ENCODE measurements at places on chromosomes 1 and 21. TPM values are rescaled to one million over a fixed set of nuclear protein-coding genes. Genes with fewer than 3 reads are reported as not detected.
A peak's percentile ranks its signal among the peaks of the same experiment; 100 is the strongest.

LCE2A gene
- polyA plus RNA-seq = not detected

DNA sequence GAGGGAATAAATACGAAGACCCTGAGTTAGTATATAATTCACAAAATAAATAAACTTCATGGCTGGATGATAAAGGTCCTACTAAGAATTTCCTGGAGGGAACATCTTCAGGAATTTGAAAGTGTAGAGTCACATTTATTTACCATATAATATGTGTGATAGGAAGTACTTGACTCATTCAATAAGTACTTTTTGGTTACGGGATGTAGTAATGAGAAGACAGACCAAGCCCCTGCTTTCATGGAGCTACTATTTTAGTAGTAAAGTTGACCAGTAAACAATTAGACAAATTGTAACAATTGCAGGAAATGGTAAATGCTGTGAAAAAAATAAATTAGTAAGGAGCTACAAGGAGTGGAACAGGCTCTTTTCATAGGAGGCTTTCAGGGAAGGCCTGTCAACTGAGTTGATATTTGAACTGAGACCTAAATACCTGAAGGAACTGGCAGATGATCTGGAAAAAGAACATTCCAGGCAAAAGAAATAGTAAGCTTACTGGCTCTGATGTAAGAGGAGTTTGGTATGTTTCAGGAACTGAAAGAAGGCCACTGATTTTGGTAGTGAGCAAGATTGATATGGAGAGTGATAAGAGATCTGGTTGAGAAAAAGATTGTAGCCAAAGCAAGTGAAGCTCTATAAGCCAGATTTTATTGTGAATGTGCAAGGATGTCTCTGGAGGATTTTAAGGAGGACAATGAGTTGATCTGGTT lies 36.2 kb downstream of the CAMSAP2 start:
- DNase-seq = no peak

RIMKLA gene
- 0.70 TPM for polyA plus RNA-seq

DNA sequence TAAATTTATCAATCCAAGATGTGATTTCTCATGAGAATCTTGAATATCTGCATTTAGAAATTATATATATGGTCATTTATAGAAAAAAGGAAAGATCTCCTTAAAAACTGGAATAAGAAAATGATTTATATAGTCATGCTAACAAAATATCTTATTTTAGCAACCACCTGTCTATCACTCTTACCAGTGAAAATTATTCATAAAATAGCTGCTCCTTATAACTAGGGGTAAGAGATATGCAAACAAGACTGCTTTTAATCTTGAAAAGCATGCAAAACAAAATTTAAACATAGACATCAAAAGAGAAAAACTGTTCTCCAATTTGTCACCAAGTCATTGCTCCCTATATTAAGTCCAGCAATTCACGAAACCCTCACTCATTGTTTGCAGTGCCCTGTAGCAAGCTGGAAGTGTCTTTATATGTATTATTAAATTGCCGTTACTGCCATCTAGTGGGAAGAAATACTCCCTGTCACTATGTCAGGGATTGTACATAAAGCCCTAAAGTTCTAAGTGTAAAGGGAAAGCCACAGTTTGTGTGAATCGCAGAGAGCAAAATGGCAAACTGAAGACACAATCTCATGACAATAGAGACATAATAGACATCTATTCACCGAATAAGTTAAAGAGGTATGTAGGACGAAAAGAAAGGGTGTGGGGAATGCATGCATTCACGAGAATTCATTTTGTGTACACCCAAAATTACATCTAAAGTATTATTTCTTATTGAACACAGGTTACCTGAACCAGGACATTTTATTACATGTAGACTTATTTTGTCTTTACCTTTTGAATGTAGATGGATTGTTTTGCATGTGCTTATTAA lies 600.5 kb downstream of the USP25 start:
- DNase-seq = peak; percentile 71

- no peak for DNase-seq
Measured at GRCh38 chr1:76585980-76586674, 281.2 kb upstream of the ST6GALNAC5 start.

GRCh38 chr1:15948595-15949452 lies 27.1 kb downstream of the ZBTB17 start:
- DNase-seq = no peak

NDC1 gene
- polyA plus RNA-seq = 28.5 TPM

- no peak for DNase-seq
Measured at GRCh38 chr1:197471248-197471985, 203.4 kb downstream of the CRB1 start.

DNA sequence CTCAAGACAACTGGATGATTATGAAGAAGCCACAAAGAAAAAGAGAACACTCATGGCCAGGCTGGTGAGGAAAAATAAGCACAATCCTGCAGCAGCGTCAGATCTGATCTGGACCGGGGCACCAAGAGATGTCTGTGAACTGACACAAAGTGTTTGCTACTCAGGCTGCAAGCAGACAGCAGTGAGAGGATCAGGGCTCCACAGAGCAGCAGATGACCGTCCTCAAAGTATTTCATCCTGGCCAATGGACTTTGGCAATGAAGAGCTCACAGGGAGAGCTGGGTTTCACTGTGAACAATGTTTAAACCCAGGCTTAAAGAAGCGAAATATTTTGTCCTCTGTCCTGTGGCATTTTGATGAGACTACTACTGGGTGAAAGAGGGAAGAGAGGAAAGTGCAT lies 299.2 kb downstream of the GPATCH2 start:
- no peak for DNase-seq

GRCh38 chr1:95033843-95034242 lies 38.9 kb downstream of the ALG14 start:
- no peak for DNase-seq

- no peak for DNase-seq
Measured at GRCh38 chr1:57079454-57080157, 113.8 kb upstream of the C8B start.

- DNase-seq = no peak
Measured at GRCh38 chr1:158285756-158286241, 3.9 kb upstream of the CD1C start.

- peak; percentile 77 for DNase-seq
Measured at GRCh38 chr1:3501856-3502640, 47.6 kb downstream of the ARHGEF16 start.

DNA sequence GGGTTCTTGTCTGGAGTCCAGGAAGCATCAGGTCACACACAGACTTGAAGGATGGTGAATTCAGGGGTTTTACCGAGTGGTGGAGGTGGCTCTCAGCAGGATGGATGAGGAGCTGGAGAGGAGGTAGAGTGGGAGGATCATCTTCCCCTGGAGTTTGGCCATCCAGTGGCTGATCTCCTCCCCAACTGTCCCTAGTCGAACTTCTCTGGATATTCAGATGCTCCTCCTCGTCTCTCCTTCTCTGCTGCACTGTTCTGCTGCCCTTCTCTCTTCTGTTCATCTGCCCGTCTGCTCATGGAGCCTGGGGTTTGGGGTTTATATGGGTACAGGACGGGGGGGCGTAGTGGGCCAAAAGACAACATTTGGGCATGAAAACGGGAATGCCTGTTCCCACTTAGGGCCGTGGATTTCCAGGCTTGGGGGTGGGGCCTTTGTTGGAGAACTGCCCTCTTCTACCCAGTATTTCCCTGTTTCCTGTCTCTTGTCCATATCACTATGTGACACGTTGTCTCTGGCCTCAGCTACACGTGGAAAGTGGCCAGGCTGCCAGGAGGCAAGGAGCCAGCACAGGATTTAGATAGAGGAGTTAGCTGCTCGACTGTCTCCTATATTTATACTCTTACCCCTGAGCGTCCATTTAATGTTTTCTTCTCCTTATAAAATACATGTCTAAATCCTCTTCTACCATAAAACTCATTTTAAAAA lies 76.7 kb downstream of the SIPA1L2 start:
- DNase-seq = no peak

Data from left renal pelvis (tissue), 4 donors.